ENCODE measurements at places on chromosomes 1 and 21. TPM values are rescaled to one million over a fixed set of nuclear protein-coding genes. Genes with fewer than 3 reads are reported as not detected.

GRCh38 chr21:33055991-33056390, 13.9 kb upstream of the OLIG1 start:
- DNase-seq = no peak

DNA sequence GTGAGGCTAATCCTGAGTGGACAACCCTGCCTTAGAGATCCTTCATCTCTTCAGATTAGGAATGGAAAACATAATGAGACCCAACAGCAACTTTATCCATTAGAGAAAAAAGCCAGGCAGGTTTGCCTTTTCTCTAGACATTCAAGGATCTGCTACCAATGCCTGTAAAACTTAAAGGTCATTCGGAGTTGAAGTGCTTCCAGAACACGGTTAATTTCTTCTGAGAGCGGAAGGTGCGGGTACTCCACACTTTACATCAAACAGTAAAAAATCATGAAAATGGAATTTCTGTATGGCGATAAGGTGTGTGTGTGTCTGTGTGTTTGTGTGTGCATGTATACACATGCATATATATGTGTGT, 65.2 kb upstream of the PRKACB start:
- DNase-seq = no peak

PHTF1 gene
- total RNA-seq = 39.6 TPM

SPRR2A gene
- total RNA-seq = not detected

TNFRSF4 gene
- 0.32 TPM for total RNA-seq
